ENCODE measurements at places on chromosomes 2 and 18.

DNA sequence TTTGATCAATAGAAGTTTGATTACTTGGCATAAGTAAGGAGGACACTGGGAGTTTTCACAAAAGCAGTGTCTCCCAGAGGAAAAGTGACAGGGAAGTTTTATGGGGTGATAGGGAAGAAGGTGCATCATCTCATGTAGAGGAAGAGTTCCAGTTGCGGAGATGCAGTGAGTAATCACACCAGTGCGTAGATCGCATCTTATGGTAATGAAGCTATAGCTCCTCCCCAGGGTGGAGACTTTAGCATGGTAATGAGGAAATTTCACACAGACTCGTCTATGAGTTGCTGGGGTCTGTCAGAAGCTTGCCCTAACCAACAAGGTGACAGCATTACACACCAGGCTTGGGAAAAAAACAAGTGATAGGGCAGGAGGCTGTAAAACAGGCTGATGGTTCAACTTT is 49.0 kb downstream of the KYNU start:
- no peak for DNase-seq

DNA sequence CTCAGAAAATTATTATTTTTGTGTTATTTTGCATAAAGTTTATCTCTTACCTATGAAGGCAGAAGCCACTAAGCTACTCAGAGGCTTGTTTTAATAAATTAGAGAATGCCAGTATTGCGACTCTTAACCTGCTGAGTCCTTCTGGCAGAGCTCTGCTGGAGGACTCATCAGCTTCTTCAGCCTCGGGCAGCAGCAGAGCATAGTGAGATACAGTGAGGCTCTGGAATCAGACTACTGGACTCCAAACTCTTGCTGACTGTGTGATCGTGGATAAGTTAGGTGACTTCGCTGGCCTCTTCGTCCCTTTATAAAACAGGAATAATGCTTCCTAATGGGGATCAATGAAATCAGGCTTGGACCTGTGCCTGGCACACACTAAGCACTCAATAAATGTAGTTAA is 1.7 kb downstream of the PTRHD1 start:
- no peak for DNase-seq

- DNase-seq = no peak
Measured at GRCh38 chr2:84173041-84173440, 286.0 kb downstream of the SUCLG1 start.

GRCh38 chr2:112157472-112157871 is 19.3 kb downstream of the FBLN7 start:
- no peak for DNase-seq

GRCh38 chr2:160828076-160828475 is 332.2 kb upstream of the TANK start:
- DNase-seq = no peak

GRCh38 chr18:10477121-10477862 is 22.9 kb downstream of the APCDD1 start:
- no peak for DNase-seq

- DNase-seq = no peak
Measured at GRCh38 chr2:45945302-45945717, 293.8 kb downstream of the PRKCE start.

DNA sequence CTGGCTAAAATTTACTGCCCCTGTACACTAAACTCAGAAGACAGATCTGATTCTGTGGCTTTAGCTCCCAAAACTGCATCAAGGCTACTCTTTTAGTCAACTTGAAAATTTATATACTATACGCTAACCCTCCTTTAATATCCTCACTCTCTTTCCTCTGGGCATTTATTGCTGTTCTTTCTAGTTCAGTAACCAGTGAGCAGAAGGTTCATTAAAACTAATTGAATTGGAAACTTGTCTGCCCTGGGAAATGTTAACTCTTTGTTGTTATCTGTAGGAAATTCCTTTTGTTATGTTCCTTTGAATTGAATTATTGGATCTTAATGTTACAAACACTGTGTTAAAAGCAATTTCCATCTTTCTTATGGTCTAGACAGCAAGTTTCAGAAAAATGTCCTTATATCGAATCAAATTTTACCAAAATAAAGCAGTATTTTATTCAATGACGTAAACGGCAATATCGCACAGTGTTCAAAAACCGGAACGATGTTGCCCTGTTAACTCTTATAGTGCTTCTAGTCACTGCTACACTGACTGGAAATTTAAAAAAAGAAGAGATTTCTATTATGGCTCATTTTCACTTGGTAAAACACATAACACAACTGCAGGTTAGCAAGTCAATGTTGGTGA is 168.3 kb downstream of the NR4A2 start:
- DNase-seq = no peak

DNA sequence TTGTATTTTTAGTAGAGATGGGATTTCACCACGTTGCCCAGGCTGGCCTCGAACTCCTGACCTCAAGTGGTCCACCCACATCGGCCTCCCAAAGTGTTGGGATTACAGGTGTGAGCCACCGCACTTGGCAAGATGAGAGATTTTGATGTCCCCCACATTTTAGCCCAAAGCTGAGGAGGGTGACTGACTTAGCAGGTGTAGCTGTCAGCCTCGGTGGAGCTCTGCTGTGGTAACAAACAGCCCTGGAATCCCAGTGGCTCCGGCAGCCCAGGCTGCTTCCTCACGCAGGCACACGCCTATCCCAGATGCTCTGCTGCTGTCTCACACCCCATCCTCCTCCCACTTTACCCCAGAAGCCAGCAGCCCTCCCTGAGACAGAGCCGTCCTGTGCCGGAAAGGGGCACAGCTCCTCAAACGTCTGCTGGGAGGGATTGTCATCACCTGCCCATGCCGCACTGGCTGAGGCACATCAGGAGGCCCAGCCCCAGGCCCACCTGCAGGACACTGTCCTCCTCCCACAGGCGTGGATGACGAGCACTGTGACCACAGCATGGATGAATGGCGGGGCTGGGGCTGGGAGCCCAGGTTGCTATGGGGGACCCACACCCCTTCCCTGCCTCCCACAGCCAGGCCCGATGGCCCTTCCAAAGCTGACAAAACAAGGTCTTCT is 10.6 kb upstream of the BOK start:
- no peak for DNase-seq

GRCh38 chr2:113080134-113080533 is 12.4 kb downstream of the IL1F10 start:
- peak; percentile 51 for DNase-seq

DNA sequence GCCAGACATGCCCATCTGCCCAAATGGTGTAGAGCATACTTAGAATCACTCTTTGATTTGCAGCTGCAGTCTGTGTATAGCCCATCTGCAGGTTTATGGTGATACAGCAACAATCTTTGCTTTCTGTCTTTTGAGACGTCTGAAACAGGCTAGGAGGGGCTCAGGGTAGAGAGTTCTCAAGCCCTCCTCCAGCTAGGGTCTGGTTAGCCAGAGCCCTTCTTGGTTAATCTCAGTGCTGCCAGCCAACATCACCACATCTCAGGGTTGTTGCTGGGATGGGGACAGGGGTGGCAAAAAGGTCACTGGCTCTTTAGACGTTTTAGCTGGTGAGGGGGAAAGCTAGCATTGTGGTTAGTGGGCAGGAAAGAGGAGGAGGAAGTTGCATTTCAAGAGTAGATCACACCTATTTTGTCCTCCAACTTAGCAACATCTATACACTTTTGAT is 136.6 kb upstream of the ACAA2 start:
- peak; percentile 4 for DNase-seq

DNA sequence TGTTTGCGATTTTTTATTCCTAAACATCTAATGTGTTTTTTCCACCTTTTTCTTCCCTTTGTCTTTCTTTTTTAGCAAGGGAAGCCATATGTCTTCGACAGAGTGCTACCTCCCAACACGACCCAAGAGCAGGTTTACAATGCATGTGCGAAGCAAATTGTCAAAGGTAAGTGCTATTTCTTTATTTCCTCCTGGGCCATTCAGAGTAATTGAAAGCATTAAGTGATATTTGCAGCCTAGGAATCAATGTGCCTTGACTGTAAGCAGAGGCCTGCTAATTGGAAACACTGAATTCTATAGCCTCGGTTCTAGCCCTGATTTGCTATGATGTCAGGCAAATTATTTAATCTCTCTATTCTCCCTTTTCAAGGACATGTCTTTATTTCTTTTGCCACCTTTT is 47.0 kb downstream of the KIF5C start:
- no peak for DNase-seq

GRCh38 chr2:8684540-8684877 is 2.7 kb downstream of the ID2 start:
- DNase-seq = peak; percentile 39

- no peak for DNase-seq
Measured at GRCh38 chr2:95015261-95015912, 10.1 kb upstream of the MAL start.

DNA sequence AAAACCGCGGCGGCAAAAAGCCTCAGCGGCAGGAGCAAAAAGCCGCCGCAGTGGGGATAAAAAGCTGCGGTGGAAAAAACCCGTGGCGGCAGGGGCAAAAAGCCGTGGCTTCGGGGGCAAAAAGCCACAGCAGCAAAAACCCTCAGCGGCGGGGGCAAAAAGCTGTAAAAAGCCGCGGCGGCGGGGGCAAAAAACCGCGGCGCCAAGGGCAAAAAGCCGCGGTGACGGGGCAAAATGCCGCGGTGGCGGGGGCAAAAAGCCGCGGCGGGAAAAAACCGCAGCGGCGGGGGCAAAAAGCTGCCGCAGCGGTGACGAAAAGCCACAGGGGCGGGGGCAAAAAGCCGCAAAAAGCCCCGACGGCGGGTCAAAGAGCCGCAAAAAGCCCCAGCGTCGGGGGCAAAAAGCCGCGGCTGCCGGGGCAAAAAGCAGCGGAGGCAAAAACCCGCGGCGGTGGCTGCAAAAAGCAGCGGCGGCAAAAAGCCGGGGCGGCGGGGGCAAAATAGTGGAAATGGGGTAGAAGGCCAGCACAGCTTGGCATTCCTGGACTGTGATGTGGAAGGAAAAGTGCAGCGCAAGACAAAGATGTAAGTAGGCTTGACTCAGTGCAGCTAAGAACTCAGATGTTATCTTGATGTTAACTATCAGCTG is 151.8 kb downstream of the ANKRD30BL start:
- no peak for DNase-seq

GRCh38 chr2:208279236-208279635 is 13.2 kb downstream of the PIKFYVE start:
- DNase-seq = no peak

GRCh38 chr18:54279477-54280219 is 10.3 kb downstream of the POLI start:
- DNase-seq = no peak

- no peak for DNase-seq
Measured at GRCh38 chr2:40372283-40372985, 79.5 kb downstream of the SLC8A1 start.

DNA sequence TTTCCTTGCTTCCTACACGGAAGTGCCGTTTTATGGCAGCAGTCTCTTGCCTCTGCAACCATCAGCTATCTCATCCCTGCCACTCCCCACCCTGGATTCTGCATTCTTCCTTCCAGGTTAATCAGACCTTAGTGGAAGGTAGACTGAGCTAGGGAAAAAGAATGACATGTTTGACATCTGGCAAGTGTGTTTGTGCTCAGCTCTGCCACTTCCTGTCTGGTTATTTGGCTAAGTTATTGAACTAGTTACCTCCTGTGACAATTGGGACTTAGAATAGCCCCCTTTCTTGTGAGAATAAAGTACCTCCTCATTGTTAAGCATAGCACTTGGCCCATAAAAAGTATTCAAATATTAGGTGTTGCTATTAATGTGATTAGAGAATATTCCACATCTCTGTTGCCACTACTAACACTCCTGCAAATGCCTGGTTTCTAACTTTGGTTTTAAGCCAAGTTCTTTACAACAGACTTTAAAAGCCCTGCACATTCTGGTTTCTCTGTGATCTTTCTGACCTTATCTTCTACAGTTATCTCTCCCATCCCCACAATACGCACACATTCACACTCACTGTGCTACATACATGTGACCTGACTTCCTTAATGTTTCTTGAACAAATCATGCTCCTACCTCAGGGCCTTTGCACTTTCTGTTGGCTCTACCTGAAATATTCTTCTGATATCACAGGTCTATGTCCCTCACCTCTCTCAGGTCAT is 10.8 kb upstream of the MAPRE2 start:
- peak; percentile 50 for DNase-seq

- no peak for DNase-seq
Measured at GRCh38 chr2:88897715-88898114, 206.2 kb downstream of the RPIA start.

GRCh38 chr2:194103941-194104659 is 1552.9 kb upstream of the SLC39A10 start:
- DNase-seq = no peak

GRCh38 chr2:163314712-163315111 is 421.1 kb downstream of the FIGN start:
- no peak for DNase-seq

DNA sequence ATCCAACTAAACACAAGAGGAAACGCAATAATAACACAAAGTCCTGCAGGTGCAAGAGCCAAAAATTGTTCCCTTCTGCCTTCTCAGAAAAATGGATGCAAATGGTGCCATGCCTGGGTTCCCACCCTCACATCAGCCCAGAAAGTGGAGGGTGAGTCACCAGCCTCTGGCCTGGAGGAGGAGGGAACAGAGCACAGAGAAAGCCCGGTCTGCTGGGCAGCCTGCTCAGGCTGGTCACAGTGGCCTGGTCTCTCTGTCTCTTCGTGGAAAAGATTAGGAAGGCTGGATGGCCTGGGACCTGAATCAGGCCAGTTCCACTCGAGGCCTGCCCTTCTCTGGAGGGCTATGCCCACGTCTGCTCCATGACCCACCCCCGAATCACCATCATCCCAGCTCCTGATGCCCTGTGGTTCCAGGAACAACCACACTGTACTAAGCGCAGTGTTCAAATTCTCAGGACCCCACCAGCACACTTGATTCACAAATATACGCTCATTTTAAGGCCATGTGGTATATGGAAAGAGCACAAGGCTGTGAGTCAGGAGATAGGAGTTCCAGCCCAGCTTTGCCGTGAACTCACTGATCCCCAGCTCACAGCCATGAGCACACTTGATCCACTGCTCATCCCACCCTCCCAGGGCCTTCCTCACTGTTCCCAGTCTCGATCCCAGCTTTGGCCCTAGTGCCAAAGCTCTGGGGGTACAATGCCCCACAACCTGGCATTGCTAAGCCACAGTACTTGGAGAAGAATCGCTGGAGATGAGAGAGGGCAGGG is 82.1 kb downstream of the ZBTB7C start:
- DNase-seq = no peak

- no peak for DNase-seq
Measured at GRCh38 chr2:229118927-229119326, 152.2 kb downstream of the PID1 start.

DNA sequence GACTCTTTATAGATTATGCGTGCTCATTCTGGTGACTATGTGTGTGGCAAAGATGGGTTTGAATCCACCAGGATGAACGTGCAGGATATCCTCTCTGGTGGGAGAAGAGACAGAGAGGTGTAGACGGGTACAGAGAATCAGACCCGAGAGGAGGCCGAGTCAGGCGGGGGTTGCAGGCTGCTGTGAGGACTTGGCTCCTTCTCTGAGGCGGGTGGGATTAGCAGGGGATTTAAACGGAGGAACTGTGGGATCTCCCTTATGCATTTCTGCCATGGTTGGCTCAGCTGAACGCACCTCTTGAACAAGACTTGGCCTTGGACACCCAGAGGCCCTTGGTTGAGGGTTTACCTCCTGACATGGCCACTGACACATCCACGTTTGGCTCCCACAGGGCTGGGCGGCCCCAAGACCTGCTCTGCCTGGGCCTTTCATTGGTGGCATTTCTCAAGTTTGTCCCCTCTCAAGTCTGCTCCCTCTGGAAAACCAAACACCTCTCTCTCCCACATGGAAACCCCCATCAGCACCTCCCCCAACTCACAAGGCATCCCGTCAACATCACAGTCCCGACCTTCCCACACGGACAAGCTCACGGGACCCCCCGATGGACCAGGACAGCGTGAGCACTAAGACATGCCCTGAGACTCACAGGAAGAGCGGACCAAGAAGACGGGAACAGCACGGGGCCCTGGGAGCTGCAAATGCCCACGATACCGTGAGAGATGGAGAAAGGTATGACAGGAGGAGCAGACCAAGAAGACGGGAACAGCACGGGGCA is 158.3 kb downstream of the RTP5 start:
- no peak for DNase-seq

Measured in CD4-positive, alpha-beta T cell treated with Interleukin-17A for 4 hours (primary cell).